ENCODE measurements at places on chromosomes 16 and 17. TPM values are rescaled to one million over a fixed set of nuclear protein-coding genes. Genes with fewer than 3 reads are reported as not detected.

Gene OMG
- total RNA-seq = not detected

Gene SOX9
- 22.8 TPM for total RNA-seq

Gene MPHOSPH6
- total RNA-seq = 27.0 TPM

Gene MAP2K6
- total RNA-seq = 10.3 TPM

Gene PIMREG
- 0.74 TPM for total RNA-seq

Gene CNGB1
- not detected for total RNA-seq

Gene MRPL27
- total RNA-seq = 41.7 TPM

Gene PRM2
- not detected for total RNA-seq

Gene CCDC92B
- 0.25 TPM for total RNA-seq

Gene COL1A1
- 171 TPM for total RNA-seq

Gene UTS2R
- total RNA-seq = not detected

Gene RAB26
- 1.5 TPM for total RNA-seq

Gene C17orf113
- 0.49 TPM for total RNA-seq

Gene HEATR9
- total RNA-seq = not detected

Gene SULT1A1
- 11.5 TPM for total RNA-seq

Gene ARL17A
- 10.8 TPM for total RNA-seq

Gene LRRC75A
- 1.7 TPM for total RNA-seq

Gene FBXW10
- 0.25 TPM for total RNA-seq

Gene ZNF778
- total RNA-seq = 6.6 TPM

Gene EPX
- not detected for total RNA-seq

Gene MAPT
- total RNA-seq = 6.1 TPM

Gene OR1A1
- total RNA-seq = not detected

Gene SAMD14
- 4.4 TPM for total RNA-seq

Gene SLC47A1
- total RNA-seq = 29.7 TPM

Gene EXOC3L1
- total RNA-seq = 2.5 TPM

Gene PLXDC1
- 6.6 TPM for total RNA-seq

Gene HBA1
- 523 TPM for total RNA-seq

Gene CES5A
- total RNA-seq = not detected

Gene LGALS9C
- 1.2 TPM for total RNA-seq

Gene CLEC19A
- total RNA-seq = not detected

Gene TEKT1
- not detected for total RNA-seq

Gene C17orf100
- 3.2 TPM for total RNA-seq

Gene TBC1D28
- not detected for total RNA-seq

Gene FSCN2
- 6.6 TPM for total RNA-seq

Gene ZCCHC14
- 74.2 TPM for total RNA-seq

Gene SHCBP1
- 0.74 TPM for total RNA-seq

Gene ENO3
- total RNA-seq = 5.6 TPM

Gene ALOXE3
- 1.5 TPM for total RNA-seq

Gene C1QL1
- total RNA-seq = 6.9 TPM

Gene QRICH2
- total RNA-seq = 10.8 TPM

Gene CEMP1
- total RNA-seq = not detected

Gene KRTAP9-4
- not detected for total RNA-seq

Gene ASIC2
- not detected for total RNA-seq

Gene NDRG4
- 128 TPM for total RNA-seq

Gene CACNG5
- not detected for total RNA-seq

Gene ACSM3
- 70.2 TPM for total RNA-seq

Gene CD300LB
- 0.25 TPM for total RNA-seq

Gene C16orf92
- not detected for total RNA-seq

Gene KRT27
- total RNA-seq = not detected

Data from vagina (tissue), 2 donors.